ENCODE measurements at places on chromosomes 16 and 17. TPM values are rescaled to one million over a fixed set of nuclear protein-coding genes. Genes with fewer than 3 reads are reported as not detected.

The PPM1E gene
- total RNA-seq: under 0.01 TPM

The SLC2A4 gene
- 0.24 TPM for total RNA-seq

The KRT222 gene
- total RNA-seq: not detected

The KRTAP2-1 gene
- total RNA-seq: not detected

The KRTAP4-4 gene
- total RNA-seq: not detected

All from tracheal epithelial cell (primary cell).